ENCODE measurements at places on chromosomes 6 and 20.
A peak's percentile ranks its signal among the peaks of the same experiment; 100 is the strongest.

- no peak for DNase-seq
These were observed 70.2 kb downstream of the TENT5A start for GRCh38 chr6:81682235-81682795.

- no peak for DNase-seq
These were observed 521.0 kb upstream of the ARID1B start for GRCh38 chr6:156256161-156256560.

- no peak for DNase-seq
These were observed 58.5 kb upstream of the CCN6 start for GRCh38 chr6:111995404-111995803.

GRCh38 chr6:112188906-112189305, 65.5 kb downstream of the LAMA4 start:
- no peak for DNase-seq

GRCh38 chr6:29617782-29618554, 15.0 kb downstream of the GABBR1 start:
- DNase-seq, result no peak

DNA sequence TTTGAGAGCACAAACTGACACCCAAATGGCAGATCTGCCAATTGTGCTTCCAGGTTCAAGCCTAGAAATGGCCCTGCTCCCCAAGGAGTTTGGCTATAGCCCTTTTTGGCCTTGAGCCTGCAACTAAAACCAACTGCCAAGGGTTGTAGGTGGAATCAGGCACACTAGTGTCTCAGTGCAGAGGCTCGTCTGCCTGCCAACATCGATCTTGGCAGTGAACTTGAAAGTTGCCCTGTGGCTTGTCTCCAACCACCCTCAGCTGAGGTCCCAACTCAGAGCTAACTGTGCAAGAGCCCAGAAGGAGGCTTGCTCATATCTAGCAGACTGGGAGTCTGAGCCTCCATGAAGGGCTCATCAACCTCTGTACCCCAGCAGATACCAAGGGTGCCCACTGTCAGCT, 92.7 kb upstream of the GLP1R start:
- DNase-seq, result no peak

- no peak for DNase-seq
These were observed 178.1 kb upstream of the MARCKS start for GRCh38 chr6:113679051-113679450.

DNA sequence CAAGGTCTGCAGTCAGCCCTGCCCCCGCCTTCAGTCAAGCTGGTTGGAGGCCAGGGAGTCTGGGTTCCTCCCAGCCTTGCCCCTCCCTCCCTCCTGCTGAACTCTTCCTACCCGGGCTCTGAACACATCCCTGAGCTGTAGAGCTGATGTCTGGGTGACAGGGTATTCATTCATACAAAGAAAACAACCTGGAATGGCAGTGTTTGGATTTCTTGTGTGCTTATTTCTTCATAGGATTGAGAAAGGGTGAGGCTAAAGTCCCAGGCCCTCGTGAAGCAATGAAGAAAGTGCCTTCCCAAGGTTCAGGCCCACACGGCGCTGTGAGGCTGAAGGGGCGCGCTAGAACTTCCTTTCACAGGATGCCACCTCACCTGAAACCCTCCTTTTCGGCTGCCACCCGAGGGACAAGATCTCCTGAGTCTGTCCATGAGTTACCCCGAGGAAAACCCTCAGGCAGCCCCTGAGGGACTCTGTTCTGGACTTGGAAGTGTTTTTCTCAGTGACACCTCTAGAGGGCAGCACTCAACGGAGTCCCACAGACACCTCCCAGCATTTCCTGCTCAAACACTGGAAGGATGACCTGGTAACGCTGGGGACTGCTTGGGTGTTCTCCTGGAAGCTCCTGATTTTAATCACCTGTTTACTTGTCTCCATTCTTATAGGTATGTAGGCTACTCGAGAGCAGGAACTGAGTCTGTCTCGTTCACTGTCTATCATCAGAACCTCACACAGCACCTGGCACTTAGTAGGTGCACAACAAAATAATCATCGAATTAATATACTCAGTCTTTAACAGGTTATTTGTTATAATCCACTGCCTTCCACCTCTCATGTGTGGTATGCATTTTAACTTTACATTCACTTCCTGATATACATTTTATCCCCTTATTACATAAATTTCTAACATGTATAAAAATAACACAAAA, 11.8 kb upstream of the GSTA1 start:
- peak; percentile 5 for DNase-seq

DNA sequence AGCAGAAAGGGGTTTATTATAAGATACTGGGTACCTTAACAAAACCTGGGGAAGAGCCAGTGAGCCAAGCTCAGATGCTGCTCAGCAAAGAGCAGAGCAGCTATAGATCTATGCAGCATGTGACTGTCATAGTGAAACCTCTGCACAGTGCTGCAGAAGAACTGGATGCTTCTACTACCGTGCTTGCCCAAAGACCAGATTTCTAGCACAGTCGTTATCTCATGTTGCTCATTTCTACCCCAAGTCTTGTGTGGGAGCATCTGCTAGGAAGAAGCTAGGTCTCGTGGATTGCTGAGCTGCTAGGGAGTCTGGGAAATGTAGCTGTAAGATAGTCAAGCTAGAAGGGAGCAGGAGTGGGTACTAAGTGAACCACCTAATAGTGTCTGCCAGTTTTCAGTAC, 31.7 kb upstream of the GNRH2 start:
- no peak for DNase-seq

DNA sequence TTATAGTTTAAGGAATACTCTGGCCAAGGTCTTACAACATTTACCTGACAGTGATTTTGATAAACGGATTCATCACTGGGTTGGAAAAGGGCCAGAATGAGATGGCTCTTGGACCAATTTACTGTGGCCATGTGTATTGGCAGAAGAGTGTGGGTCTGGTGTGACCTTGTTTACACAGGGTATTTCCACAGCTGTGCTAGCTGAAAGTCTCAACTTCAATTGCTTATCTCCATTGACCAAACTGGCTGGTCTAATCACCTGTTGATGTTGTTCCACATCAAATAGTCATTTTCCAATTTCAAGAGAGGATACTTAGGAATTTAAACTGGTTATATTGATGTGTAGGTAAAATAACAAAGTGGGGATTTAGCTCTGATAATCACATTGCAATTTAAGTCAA, 501.6 kb upstream of the MAP3K7 start:
- no peak for DNase-seq

DNA sequence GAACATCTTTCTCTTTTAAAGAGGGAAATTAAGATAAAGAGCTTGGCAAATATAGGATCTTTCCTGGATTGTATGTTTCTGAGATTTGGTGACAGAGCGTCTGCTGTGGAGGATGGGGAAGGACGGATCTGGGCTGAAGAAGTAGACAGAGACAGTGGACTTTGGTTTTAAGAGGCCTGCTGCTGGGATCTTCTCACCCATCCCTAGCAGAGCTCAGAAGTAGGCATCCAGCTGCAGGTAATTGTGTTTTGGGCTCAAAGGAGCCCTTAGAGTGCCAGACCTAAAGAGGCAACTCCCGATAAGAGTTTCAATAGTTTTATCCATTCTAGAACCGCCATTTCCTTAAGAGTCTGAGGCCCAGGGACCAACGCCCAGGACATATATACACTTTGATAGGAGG, 20.8 kb downstream of the LAMA2 start:
- no peak for DNase-seq

GRCh38 chr6:34284563-34285447, 36.0 kb upstream of the SMIM29 start:
- DNase-seq, result no peak

DNA sequence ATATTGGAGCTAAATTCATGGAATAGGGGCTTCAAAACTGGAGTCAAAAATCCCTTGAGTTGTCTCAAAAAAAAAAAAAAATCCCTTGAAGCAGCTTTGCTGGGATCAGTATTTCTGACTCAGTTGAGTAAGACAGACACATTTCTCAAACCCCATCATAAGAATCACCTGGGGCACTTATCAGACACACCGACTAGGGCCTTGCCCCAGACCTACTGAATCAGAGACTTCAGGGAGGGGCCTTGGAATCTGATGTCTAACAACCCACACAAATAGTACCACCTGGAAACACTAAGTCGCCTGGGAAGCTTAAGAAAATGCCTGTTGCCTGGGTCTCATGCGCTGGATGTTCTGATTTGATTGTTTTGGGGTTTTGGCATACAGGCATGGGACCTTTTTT, 44.9 kb upstream of the RNF144B start:
- no peak for DNase-seq

DNA sequence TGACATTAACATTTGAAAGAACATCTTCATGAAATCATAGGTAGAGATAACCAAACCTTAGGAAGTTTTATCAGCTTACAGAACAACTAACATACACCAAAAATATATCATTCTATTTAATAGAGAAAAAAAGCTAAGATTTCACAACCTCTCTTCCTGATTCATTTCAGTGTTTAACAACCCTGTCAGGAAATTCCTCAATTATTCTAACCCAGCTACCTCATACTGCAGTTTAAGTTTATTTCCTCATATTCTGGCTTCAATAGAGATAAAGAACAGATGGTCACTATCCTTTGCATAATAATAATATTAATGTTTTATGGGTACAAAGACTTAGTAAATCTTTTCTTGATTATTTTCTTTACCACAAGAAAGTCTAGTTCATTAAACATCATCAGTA, 112.9 kb upstream of the HSF2 start:
- DNase-seq, result no peak

DNA sequence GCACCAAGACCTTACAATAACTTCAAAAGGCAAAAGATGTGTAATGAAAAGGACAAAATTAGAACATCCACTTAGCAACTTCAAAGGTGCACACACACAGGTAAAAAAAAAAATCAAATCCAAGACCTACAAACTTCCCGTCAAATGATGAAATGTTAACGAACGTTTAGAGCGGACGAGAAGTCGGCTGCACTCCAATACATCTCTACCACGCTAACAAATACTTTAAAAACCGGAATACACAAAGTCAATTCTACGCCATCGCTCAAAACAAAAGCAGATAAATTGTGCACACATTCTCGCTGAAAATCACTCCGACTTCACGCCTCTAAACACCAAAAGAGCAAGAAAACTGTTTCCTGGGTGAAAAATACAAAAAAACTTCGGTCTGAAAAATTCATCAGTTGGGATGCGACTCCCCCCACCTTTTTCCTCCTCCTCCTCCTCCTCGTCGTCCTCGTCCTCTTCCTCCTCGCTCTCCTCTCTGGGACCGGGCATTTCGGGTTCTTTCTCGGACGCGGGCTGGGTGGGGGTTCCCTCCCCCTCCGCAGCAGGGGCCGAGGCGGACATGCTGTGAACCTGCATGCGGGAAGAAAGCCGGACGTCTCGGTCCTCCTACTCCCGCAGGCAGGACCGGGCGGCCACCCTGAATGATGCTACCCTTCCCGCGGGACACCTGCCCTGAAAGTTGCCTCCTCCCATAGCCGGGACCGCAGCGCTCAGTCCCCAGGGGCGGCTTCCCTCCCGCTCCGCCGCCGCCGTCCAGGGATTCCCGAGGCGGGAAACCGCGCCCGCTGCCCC, 712 bp downstream of the DEK start:
- DNase-seq, result no peak

DNA sequence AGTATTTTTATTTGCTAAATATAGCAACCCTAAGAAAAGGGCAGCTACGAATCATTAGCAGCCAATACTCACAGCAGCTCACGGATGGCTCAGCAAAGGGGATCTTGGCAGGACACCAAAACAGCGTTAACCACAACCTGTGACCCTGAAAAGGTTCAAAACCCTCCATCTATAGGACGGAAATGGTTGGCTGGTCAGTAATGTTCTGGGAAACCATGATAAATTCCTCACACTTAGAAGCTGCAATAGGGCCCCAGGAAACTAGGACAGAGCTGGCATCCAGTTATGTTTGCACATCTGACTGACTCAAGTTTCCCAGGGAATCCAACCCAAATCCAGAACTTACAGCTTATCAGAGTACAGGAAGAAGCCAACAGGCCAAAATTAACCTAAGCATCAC, 30.9 kb upstream of the PTPRT start:
- no peak for DNase-seq

- DNase-seq, result no peak
These were observed 24.1 kb upstream of the HINT3 start for GRCh38 chr6:125932451-125932795.

- DNase-seq, result no peak
These were observed 40.7 kb upstream of the TBX18 start for GRCh38 chr6:84805145-84805544.

DNA sequence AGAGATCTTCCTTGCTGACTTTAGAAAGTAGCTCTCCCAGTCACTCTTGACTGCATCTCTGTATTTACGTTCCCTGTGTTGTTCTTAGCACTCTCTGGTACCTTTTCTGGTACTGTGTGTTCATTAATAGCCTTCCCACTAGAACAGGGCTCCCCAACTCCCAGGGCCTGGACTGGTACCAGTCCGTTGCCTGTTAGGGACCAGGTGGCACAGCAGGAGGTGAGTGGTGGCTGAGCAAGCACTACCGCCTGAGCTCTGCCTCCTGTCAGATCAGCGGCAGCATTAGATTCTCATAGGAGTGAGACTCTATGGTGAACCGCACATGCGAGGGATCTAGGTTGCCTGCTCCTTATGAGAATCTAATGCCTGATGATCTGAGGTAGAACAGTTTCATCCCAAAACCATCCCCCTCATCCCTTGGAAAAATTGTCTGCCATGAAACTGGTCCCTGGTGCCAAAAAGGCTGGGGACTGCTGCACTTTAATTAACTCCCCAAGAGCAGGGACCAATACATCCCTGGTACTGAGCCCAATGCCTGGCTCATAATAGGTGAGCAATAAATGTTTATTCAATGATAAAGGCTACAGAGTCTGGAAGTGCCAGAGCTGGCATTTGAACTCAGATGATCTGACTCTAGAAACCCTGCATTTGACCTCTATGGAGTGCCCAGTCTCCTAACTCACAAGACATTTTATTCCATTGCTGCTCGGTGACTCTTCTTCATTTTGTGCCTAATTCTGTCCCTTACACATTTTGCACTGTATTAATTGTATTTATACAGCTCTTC, 11.0 kb downstream of the UTRN start:
- DNase-seq, result no peak

GRCh38 chr20:6699921-6700562, 67.4 kb upstream of the BMP2 start:
- DNase-seq, result no peak

Measured in effector CD8-positive, alpha-beta T cell (primary cell).